ENCODE measurements at places on chromosomes 13 and 19.

- no peak for DNase-seq
These were observed 587 bp downstream of the TMEM238 start for GRCh38 chr19:55383279-55384130.

DNA sequence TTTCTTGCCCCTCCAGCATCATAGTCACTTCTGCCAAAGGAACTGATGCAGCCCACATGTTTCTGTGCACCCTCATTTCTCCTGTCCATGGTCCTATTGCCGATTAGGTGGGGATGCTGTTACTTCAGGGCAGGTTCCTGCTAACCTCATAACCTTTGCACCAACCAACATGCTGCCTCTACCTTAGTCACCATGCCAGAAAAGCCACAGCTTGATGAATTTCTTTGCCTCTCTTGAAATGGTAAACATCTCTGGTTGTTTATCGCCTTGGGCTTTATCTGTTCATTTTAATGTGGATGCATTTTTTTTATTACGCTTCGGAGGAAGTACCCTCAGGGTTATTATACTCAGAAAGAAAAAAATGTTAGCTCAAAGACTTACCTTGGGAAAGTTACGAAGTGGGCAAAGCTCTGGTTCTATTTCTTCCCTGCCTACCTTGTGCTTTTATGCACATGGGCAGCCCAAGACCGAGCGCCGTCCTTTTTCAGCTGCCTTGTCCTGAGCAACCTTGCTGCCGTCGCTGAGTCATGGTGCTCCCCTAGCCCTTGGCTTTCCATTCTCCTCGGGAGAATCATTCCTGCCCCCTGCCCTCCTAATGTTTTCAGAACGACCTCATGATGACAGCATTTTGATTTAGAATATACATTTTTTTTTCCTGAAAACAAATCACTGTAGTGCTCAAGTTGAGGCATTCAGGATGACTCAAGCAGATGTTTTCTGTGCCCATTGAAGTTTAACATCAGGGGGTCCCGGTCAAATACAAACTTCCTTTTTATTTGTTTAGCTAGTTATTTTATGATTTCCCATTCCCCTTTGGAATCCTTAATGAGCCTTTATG, 280.0 kb downstream of the SHISA2 start:
- no peak for DNase-seq

- DNase-seq = no peak
These were observed 210.4 kb upstream of the SOX1 start for GRCh38 chr13:111856571-111856970.

DNA sequence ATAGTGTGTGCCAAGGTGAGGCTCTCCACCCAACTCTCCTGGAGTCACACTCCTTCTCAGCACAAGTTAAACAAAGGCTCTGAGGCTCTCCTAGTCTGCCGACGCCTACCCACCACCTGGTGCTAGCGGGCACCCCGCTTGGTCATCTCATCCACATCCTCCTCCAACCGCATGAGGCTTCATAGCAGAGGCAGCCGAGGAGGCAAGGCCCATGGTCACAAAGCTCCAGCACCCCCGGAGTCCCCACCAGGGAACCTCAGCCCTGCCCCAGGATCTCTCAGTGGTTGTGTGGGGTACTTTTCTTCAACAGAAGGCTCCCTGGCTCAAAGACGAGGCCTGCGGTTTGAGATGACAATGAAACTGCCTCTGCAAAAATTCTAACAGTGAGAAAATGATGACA, 43.0 kb downstream of the STK24 start:
- DNase-seq = no peak

DNA sequence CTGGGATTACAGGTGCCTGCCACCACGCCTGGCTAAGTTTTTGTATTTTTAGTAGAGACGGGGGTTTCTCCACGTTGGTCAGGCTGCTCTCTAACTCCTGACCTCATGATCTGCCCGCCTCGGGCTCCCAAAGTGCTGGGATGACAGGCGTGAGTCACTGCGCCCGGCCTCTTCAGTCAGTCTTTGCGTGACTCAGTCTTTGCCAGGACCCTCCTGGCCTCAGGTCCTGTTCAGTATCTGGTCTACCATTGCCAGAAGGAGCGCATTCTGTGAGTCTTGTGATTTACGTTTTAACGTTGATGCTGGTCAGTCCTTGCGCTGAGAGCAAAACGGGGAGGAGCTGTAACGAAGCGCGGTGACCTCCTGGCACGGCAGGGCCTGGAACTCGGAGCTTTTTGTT, 7.6 kb upstream of the HMG20B start:
- DNase-seq = no peak

GRCh38 chr19:13557756-13558398, 51.6 kb upstream of the CACNA1A start:
- no peak for DNase-seq

GRCh38 chr13:46392967-46393366, 5.9 kb upstream of the RUBCNL start:
- no peak for DNase-seq

- DNase-seq = no peak
These were observed 204.5 kb upstream of the ATXN8OS start for GRCh38 chr13:69903081-69903480.

Data from stimulated activated CD8-positive, alpha-beta memory T cell treated with anti-CD3 and anti-CD28 coated beads, Interleukin-15, amount 100 ng/mL, for 24 hours (primary cell).